Glomerular endothelial cell (primary cell): ENCODE measurements at places on chromosomes 3 and 15.

DNA sequence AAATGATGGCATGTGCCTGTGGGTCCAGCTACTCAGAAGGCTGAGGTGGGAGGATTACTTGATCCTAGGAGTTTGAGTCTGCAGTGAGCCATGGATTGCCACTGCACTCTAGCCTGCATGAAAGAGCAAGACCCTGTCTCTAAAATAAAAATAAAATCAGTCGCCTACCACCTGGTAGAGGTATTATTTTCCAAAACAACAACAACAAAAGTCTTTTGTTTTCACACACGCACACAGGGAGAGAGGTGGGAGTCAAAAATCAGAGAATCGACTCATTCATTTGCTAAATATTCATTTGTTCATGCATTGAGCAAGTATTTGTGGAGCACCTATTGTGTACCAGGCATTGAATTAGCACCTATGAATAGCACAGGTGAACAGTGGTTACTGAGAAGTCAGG is 218.1 kb downstream of the LRTM1 start:
- DNase-seq = no peak

DNA sequence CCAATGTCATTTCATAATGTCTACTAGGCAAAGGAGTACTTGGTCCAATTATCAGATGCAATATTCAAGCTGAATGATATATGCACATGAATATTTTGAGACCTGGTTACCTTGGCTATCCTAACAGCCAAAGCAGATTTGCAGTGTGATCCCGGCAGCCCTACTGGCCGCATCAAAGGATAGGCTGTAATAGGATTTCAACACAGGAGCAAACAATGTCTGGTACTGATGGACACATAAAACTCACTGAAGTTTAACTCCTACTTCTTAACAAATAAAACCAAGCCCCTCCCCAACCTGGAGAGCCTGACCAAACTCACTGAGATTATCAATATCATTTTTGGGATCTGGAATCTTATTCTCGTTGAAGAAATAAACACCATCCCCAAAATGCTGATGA is 130.2 kb downstream of the FOXP1 start:
- DNase-seq = no peak

- DNase-seq = peak; percentile 72
Observed at GRCh38 chr3:4350789-4351163, 47.6 kb downstream of the SETMAR start.

DNA sequence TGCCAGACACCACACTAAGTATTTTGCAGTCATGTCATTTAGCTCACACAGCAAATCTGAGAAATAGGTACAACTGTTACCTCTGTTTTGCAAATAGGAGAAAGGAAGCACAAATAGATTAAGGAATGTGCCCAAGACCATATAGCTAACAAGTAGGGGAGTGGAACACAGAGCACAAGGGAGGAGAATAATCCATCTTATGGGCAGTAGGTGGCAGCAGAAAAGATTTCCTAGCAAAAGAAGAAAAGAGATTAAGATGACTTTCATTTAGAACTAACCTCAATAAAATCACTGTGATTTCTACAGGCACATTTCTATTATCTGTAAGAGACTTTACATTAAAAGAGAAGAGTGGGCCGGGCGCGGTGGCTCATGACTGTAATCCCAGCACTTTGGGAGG is 49.1 kb downstream of the NR1I2 start:
- DNase-seq = no peak

GRCh38 chr3:185693985-185694653 is 108.0 kb downstream of the SENP2 start:
- DNase-seq = no peak

DNA sequence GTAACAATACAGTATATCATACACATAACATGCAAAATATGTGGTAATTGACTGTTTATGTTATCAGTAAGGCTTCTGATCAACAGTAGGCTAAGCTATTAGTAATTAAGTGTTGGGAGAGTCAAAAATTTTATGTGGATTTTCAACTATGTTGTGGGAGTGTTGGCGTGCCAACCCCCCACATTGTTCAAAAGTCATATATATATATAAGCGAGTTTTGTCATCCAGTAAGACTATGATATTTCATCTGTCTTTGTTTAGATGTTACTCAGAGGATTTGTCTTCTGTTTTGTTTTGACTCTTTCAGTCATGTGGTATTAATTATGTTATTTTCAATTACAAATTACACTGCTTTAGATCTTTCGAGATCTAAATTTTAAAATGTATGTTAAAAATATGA is 51.0 kb upstream of the RAP2B start:
- DNase-seq = no peak

GRCh38 chr3:62007036-62007435 is 366.3 kb downstream of the FEZF2 start:
- no peak for DNase-seq
